ENCODE measurements at places on chromosomes 16 and 17. TPM values are rescaled to one million over a fixed set of nuclear protein-coding genes. Genes with fewer than 3 reads are reported as not detected.

DNA sequence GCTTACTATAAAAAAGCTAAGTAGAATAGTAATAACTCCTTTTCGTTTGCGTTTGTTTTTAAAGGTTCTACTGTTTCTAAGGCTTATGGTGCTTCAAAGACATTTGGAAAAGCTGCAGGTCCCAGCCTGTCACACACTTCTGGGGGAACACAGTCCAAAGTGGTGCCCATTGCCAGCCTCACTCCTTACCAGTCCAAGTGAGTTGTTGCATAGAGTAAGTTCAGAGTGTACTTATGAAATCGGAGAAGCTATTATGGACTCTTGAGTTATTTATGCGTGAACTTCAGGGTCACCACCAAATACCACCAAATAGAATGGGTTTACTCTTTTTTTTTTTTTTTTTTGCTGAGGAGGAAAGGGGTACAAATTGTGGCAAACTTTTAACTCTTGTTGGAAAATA lies 45.8 kb downstream of the RPA1 start:
- no peak for DNase-seq

DNA sequence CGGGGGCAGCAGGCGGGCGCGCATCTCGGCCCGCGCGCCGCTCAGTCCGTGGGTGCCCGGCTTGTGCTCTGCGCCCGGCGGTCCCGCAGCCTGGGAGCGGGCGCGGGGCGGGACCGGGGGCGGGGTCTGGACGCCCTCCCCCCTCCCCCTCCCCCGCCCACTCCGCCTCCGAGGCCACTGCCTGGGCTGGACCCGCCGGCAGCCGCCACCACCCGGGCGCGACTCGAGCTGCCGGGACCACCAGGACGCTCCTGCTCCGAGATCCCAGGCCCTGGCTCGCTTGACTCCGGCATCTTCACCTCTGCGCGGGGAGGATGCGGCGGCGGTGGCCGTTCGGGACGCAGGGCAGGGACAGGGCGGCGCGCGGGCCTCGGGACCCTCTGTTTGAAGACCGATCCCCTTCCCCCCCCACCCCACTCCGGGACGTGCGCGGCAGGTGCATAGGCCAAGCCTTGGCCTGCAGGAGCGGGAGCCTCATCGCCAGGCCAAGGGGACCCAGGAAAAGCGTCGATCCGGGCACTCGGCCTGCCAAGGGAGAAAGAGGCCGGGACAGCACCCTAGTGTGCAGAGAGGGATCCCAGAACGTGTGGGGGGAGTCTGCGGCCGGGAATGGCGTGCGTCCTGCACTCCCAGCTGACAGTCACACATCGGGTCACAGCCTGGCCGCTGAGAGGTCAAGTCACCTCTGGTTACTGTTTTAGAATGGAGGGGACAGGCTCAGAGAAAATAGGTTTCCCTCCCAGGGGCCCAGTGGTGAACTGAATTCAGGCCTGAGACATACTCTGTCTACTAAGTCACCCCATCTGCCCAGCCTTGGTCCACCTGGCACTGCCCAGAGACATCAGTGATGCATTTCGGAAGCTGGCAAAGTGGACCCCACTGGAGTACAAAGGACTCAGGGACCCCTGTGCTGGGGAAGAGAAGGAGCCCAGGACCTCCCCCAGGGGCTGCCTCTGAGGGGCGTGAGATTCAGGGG lies at the start of gene HS3ST6:
Gene HS3ST6, minus strand, starts transcription at position 65 of the 976 bp plus-strand sequence. CDS start 92 bp downstream, outside the sequence.
- DNase-seq = no peak

DNA sequence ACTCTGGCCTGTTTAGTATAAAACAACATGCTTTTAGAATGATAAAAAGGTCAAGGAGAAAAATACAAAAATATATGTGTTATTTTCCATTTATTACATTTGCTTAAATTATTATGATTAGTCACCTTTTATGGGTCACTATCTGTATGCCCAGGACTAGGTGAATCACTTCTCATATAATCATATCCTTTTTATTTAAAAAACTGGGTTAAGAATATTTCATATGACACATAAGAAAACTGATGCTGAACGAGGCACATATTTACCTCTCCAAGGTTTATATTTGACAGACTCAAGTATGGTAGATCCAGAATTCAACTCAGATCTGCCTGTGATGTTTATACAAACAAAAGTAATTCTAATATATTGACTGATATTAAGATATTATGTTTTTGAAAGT lies 134.5 kb downstream of the CDH8 start:
- no peak for DNase-seq

DNA sequence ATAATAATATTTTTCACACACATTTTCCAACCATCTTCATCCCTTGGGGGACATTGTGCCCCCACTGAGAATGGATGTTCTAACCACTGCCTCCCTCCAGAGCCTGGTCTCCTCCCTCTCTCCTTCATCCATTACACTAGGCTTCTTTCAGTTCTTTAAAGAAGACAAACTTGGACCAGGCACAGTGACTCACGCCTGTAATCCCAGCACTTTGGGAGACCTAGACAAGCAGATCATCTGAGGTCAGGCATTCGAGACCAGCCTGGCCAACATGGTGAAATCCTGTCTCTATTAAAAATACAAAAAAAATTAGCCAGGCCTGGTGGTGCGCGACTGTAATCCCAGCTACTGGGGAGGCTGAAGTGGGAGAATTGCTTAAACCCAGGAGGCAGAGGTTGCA lies 6.5 kb downstream of the ALOX15 start:
- no peak for DNase-seq

- DNase-seq = no peak
Measured at GRCh38 chr17:77546772-77547241, 406.0 kb downstream of the SEC14L1 start.

- DNase-seq = no peak
Measured at GRCh38 chr16:15650698-15651171, 690 bp downstream of the NDE1 start.

- DNase-seq = no peak
Measured at GRCh38 chr16:85040685-85041084, 13.1 kb downstream of the KIAA0513 start.

DNA sequence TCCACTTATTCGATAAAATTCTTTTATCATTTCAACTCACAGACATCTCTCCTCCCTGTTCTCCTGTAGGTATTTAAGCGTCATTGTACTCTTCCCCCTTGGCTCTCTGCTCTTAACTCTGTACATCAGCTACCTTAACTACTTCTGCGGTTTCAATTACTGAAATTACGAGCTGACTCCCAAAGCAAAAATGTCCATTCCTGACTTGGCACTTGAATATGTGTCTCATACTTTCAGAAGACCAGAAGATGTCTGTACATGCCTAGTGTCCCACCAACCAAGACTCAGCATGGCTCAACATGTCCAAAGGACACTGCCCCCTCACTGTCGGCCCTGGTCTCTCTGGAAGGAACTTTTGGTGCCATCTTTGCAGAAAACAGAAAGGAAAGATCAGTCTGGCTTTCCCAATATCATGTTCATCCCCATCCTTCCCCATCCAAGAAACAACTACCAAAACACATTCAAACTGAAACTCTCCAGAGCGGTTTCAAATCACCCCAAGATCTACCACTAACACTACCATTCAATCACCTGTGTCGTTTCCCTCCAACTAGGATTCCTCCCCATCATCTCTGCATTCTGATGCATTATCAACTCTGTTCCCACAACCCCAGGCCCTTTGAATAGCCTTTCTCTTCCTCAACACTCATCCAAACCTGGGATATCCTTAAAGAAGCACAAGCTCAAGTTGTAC lies 74.9 kb downstream of the ZFHX3 start:
- no peak for DNase-seq

The AANAT gene
- total RNA-seq = not detected

The FKBP10 gene
- total RNA-seq = 155 TPM

Measured in progenitor cell of endocrine pancreas (in vitro differentiated cells).